ENCODE measurements at places on chromosomes 7 and 10.

GRCh38 chr7:142375710-142376313 lies 118.0 kb upstream of the PRSS58 start:
- no peak for DNase-seq

GRCh38 chr7:141551782-141552181 lies 572 bp downstream of the AGK start:
- no peak for DNase-seq

DNA sequence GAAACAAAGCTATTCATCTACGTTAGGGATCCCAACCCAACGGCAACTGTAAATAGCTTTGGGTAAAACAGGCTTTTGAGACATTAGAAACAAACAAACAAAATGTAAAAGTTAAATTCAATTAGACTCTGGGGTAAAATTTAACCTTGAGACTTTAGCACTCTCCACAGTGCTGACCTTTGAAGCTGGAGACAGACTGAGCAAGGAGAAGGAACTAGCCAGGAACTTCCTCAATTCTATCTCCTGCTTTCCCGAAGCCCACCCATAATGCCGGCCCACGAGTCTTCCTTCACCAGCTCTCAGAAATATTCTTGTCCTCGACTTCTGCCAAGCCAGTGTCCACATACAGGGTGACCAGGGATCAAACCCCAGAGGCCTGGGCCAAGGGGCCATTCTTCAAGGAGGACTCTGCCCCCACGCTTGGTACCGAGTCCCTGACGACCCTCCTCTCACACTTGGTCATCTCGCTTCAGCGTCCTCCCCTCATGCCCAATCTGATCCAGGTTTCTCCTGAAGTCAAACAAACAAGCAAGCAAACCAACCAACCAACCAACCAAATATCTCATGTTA lies 114.1 kb downstream of the HIPK2 start:
- no peak for DNase-seq

- DNase-seq, result no peak
Observed at GRCh38 chr10:130169136-130169859, 33.1 kb downstream of the GLRX3 start.

DNA sequence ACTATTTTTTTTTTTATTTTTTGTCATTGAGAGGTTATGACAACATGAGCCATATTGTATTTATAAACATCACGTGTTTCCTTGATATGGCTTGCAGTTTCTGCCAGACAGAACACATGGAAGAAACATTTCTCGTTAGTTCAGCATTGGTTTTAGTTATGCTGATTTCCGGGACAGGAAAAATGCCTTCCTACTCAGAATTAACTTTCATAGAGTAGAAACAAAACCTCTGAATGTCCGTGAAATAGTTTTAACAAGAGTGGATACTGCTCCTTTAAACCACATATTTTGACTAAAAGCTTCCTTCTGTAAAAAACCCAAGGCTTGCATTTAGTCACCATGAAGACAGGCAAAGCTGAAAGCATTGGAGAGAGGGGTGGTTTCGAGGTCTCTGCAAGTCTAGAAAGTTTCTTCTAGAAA lies 240.4 kb downstream of the KIAA1217 start:
- no peak for DNase-seq

- no peak for DNase-seq
Observed at GRCh38 chr10:129275886-129276285, 191.2 kb upstream of the MGMT start.

GRCh38 chr7:44561962-44562621 lies 11.6 kb downstream of the DDX56 start:
- no peak for DNase-seq

- DNase-seq, result no peak
Observed at GRCh38 chr7:33190688-33191304, 61.4 kb downstream of the BBS9 start.

DNA sequence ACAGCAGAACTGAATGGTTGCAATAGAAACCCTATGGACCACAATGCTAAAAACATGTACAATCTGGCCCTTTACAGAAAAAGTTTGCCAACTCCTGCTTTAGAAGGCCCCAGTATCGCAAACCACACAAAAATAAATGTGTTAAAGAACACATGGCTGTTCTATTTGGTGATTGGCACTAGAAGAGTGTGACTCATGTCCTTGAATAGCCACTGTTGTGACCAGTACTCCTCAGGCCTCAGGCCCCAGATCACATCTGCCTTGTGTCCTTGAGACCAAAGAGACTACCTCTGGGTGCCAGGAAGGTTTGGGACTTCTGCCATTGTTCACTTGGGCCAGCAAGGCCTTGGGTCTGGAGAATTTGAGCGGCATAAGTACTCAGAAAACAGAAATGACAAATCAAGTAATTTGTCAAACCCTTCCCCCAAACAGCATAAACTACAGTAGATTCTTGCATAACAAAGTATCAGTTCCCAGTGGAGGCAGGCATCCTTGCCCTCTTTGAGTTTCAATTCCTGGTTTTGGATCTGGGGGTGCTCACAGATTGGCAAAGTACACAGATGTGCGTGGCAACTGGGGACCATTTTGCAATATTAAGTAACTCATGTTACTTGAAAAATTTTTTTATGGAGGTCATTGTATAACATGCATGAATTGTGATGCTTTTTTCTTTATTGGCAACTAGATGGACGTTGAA lies 50.2 kb downstream of the MTURN start:
- DNase-seq, result no peak

DNA sequence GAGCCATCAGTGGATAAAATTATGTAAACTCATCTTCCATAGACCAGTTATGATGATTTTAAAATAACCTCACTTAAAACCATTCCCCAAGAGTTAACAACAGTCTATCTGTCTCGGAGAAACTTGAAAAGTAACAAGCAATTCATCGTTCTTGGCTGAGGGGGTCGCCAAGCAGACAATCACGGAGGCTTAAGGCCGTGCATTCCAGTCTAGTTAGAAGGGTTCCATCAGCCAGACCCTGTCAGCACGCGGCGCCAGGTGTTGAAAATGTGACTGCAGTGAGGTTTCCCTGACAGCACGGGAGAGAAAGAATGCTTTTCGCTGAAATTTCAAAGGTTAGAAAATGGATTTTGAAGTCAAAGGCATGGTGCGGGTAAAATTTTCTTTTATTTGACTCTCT lies 1025.0 kb upstream of the CELF2 start:
- no peak for DNase-seq

DNA sequence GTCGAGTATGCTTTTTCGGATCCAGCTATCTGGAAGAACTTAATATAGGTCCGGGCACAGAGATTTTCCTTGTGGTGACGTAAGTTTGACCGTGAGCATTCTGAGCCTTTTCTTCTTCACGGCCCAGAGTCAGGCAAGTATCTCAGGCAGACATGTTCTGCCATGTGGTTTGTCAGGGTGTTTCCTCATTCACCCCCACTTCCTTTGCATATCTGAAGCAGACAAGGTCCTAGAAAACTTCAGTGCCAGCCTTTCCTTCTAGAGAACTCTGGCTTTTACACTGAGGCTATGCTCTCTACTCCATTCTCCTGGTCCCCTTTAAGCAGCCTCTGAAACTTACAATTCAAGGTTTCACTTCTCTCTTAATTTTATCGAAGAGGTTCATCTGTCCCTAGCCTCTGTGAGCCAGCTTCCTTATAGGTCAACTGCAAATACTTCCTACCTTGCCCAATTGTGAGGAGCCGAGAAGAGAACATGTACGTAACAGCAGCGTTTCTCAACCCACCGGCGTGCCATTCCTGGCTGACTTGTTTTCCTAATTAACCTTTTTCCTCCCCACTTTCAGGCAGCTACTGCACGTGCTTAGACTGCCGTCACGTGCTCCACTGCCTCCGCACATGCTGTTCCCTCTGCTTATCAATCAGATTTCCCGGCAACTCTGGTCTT lies 47.3 kb downstream of the CDCA7L start:
- no peak for DNase-seq

GRCh38 chr10:112269266-112269665 lies 13.9 kb upstream of the TECTB start:
- no peak for DNase-seq

GRCh38 chr10:42646214-42646613 lies 7.8 kb upstream of the ZNF33B start:
- no peak for DNase-seq

DNA sequence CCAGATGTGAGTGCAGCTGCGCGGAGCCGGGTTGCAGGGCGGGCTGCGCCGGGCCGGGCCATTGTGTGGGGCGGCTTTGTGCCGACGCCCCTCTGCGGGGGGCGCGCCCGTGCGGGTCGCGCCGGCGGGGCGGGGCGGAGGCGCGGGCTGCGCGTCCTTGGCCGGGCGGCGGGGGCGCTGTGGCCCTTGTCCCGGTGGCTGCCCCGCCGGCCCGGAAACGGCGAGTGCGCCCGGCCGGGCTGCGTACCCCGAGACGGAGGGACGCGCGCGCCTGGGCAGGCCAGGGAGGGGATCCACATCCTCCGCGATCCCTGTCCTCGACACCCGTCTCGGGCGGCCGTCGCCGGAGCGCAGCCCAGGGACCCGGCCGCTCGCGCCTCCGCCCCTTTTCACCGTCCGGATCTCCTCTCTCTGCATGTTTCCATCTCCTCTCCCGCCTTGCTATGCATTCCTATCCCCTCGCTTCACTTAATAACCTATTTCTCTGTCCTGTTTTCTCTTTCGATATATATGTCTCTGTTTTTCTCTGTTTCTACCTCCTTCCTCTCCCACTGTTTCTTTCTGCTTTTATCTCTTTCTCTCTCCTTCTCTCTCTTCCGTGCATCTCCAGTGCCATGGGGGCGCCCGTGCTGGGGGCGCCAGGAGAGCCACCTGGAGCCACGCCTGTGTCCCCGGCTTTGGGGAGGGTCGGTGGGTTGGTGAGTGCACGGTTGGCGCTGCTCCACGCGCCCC lies 765 bp downstream of the PFKFB3 start:
- DNase-seq, result no peak

DNA sequence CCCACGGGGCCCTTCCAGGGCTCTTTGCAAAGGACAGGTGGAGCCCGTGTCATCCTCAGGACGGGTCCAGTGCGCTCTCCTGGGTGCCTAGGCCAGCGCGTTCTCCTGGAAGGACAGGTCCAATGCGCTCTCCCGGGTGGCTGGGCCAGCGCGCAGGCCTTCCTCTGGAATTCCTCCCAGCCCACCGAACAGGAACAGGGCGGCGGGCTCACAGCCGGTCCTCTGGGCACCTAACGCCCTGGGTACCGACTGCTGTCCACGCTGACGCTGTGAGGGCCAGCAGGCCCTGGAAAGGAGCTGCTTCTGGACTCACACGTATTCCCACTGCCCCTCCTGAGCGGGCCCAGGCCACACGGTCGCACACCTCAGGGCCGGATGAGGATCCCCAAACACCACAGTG lies 49.3 kb downstream of the STK32C start:
- DNase-seq, result no peak

DNA sequence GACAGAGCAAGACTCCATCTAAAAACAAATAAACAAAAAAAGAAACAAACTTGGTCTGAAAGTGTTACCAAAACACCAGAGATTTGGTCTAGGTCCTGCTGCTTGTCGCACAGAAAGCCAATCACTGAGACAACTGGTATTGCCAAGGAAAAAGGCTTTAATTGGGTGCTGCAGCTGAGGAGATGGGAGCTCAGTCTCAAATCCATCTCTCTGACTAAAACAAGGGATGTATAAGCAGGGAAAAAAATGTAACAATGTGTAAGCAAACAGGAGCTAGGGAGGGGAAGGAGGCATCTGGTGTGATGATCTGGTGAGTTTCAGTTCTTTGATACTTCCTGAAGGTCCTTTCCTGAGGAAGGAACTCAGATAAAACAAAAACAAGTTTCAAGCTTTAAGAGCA lies 8.4 kb upstream of the PDIA4 start:
- no peak for DNase-seq

- no peak for DNase-seq
Observed at GRCh38 chr10:47401874-47402640, 18.0 kb upstream of the ZNF488 start.

DNA sequence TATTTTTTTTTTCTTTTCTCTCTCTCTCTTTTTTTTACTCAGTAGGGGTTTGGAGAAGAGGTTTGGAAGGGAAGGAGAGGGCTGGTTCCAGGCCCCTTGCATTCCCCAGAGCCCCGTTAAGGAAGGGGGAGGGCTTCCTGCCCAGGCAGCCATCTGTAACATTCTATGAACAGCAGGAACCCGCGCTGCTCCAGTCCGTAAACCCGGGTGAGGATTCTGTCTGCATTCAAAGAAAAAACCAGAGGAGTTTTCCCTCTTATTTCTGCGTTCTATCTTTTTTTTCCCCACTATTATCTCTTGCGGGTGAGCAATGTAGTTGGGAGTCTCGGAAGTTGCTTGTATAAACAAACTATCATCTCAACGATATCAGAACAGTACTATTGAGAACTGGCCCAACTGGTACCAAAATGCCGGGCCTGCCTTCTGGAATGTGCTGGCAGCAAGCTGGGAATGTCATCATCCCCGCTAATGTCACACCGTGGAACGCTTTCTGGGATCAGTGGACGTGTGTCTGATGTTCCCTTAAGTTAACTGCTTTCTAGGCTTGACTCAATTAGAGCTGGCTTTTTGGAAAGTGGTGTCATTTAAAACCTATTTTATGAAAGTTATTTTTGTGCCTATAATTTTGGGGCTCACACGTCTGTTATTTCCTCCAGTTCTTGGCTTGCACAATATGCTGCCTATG lies 153.1 kb upstream of the MEOX2 start:
- DNase-seq, result no peak

- DNase-seq, result peak; percentile 1
Observed at GRCh38 chr10:76769582-76769981, 868.0 kb downstream of the KCNMA1 start.

Measured in AG09319 (cell line).